ENCODE measurements at places on chromosomes 4 and X.

GRCh38 chr4:141121768-141122454 is 11.4 kb downstream of the RNF150 start:
- DNase-seq: no peak

DNA sequence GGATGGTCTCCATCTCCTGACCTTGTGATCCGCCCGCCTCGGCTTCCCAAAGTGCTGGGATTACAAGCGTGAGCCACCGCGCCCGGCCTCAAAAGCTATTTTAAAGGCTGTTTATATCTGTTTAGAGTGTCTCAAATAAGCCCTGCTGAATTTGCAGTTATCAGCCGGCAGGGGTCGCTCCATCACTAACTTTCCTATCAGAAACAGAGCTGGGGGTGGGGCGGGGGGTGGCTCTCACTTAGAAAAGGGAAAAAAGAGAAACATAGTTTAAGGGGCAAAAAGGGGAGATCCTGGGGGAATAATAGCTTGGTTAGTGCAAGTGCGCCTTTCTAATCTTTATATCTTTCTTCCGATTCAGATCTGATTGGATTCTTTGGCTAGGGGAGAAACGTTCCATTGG is 450.7 kb downstream of the UBE2NL start:
- no peak for DNase-seq

- no peak for DNase-seq
Measured at GRCh38 chr4:21801661-21802385, 146.7 kb downstream of the KCNIP4 start.

- DNase-seq: no peak
Measured at GRCh38 chrX:69297506-69297905, 132.3 kb upstream of the PJA1 start.

DNA sequence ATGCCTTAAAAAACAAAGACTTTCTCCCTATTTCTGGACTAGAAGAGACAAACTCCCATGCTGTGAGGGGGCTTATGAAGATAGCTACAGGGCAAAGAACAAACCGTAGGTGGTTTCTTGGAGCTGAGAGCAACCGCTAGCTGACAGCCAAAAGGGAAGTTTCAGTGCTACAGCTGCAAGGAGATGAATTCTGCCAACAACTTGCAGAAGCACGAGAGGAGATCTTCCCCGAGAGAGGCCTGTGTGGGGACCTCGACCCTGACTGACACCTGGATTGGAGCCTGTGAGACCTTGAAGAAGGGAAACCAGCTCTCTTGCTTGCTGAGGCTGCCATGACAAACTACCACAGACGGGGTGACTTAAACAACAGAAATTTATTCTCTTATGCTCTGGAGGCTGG is 183.8 kb upstream of the VCX3A start:
- no peak for DNase-seq

DNA sequence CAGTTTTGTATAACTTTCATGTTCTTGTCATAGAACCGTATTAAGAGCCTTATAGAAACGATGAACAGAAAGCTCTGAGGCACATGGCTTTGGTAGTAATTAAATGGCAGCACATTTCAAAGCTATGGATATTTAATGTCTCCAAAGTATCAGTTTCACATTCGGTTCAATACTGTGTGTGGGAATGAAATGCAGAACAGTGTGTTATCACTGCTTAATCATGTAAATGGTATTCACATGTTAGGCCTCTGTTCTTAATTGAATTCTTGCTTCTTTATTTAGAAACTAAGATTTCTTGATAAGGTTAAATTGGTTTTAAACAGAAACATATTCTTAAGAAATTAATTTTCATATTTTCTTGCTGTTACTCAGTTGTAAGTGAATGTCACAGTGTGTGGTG is 701.0 kb upstream of the PITX2 start:
- no peak for DNase-seq

DNA sequence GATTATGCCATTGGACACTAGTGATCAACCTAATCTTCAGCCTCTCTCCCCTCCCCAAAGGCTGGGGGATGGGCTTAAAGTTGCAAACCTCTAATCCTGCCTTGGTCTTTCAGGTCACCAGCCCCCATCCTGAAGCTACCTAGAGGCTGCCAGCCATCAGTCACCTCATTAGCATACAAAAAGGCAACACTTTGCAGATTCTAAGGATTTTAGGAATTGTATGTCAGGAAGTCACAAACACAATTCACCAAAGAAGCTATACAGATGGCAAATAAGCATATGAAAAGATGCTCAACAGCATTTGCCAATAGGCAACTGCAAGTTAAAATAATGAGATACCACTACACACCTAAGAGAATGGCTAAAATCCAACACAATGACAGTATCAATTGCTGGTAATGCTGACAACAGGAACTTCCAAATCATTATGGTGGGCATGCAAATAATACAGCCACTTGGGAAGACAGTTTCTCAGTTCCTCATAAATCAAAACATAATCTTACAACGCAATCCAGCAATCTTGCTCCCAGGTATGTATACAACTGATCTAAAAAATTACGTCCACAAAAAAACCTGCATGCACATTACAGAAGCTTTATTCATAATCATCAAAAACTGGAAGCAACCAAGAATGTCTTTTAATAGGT is 9.0 kb upstream of the PIM2 start:
- DNase-seq: no peak

- no peak for DNase-seq
Measured at GRCh38 chr4:187422655-187423054, 572.9 kb upstream of the ZFP42 start.

DNA sequence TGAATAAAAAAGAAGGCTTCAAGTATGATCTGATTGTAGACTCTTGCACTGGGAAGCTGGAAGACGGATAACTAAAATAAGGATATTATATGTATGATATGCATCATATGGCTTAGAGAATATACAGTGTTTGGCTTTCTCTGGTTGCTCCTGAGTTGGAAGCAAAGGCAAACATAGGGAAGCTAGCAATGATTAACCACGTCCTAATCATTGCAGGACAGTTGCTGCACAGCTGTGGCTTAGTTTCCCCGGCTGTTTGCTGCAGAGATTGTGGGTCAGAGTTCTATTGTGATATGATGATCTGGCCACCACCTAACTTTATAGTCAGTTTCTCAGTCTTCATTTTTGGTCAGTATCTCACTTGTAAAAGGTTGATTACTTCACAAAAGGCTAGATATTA is 36.3 kb upstream of the PARM1 start:
- DNase-seq: no peak

DNA sequence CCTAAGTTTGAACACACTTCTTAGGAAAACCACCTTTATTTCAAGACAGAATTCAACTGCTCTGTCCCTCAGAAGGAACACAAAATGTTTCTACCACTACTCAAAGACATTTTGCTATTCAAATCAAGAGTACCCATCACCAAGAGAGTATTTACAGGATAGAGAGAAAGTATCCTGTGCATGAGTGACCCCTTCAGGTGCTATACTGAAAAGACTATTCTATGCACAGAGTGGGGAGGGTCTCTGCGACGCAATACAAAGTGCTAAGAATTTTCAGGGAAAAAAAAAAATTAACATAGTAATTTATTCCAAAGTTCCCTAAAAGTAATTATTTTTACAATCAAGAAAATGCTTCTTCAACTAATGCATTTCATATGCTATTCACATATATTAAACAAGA is 346.4 kb upstream of the FAM241A start:
- DNase-seq: no peak

DNA sequence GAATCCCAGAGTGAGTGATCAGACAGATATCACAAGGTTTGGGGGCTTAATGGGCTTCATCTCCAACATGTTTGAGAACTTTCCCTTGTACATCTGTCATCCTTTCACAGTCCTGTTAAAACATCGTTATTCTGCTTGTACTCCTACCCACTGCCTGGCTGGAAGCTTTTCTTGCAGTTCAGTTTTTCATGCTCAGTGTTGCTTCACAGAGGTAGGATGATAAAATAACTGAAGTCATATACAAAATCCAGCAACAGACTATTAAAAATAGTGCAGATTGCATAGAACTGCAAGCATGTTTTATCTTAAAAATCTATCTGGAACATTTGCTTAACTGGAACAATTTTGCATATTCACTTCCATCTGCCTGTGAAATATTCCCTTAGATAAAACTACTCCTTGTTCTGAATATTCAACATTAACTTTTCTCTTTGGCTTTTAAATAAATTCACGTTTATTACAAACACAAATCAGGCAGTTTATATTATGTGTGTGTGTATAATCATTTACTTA is 579.6 kb upstream of the IGFBP7 start:
- no peak for DNase-seq

GRCh38 chrX:57155171-57155570 is 18.0 kb upstream of the SPIN2A start:
- DNase-seq: no peak

GRCh38 chr4:100461807-100462605 is 55.8 kb downstream of the EMCN start:
- no peak for DNase-seq

- DNase-seq: no peak
Measured at GRCh38 chr4:141706445-141706844, 70.1 kb downstream of the IL15 start.

DNA sequence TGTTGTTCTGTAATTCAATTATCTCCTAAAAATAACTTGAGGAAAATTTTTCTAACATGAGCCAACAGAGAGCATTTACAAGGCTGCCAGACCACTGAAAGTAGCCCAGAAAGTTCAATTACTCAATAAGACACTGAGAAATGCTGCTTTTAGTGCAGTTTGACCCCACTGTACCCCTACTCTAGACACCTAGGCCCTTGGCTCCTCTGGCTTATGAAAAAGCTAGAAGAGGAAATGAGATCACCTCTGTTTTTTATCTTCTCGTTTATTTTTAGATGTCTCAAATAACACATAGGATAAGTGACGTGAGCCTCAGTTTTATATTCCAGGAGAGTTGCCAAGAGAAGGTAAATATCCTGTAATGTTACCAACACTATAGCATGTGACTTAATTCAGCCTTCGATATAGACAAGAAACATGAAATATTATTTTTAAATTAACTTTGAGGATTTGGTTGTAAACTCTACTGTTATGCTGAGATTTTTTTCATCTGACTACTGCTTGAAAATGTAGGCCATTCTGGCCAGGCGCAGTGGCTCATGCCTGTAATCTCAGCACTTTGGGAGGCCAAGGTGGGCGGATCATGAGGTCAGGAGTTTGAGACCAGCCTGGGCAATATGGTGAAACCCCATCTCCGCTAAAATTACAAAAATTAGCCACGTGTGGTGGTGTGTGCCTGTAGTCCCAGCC is 24.4 kb downstream of the TNIP3 start:
- DNase-seq: no peak

DNA sequence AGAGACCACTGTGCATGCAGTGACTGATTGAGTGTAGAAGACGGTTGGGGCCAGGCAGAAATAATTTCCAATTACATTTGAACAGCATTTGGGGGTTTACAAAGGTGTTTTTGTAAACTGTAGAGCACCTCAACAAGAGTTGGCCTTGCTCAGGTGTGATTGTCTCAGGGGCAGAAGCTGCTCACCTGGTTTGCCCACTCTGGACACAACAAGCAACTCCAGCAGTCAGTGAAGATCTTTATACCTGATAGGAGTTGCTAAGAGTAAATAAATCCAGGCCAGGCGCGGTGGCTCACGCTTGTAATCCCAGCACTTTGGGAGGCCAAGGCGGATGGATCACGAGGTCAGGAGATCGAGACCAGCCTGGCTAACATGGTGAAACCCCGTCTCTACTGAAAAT is 221.3 kb downstream of the RAB28 start:
- DNase-seq: no peak

- no peak for DNase-seq
Measured at GRCh38 chr4:79331126-79331876, 5.4 kb upstream of the NAA11 start.

GRCh38 chr4:184961660-184962059 is 56.6 kb upstream of the HELT start:
- no peak for DNase-seq

DNA sequence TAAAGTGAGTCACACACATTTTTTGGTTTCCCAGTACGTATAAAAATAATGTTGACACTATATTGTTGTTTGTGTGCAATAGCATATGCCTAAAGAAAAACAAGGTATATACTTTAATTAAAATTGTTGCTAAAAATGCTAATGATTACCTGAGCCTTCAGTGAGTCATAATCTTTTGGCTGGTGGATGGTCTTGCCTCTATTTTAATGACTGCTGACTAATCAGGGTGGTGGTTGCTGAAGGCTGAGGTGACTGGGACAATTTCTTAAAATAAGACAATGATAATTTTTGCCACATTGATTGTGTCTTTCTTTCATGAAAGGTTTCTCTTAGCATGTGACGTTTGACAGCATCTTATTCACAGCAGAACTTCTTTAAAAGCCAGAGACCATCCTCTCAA is 21.0 kb upstream of the ANXA10 start:
- no peak for DNase-seq

DNA sequence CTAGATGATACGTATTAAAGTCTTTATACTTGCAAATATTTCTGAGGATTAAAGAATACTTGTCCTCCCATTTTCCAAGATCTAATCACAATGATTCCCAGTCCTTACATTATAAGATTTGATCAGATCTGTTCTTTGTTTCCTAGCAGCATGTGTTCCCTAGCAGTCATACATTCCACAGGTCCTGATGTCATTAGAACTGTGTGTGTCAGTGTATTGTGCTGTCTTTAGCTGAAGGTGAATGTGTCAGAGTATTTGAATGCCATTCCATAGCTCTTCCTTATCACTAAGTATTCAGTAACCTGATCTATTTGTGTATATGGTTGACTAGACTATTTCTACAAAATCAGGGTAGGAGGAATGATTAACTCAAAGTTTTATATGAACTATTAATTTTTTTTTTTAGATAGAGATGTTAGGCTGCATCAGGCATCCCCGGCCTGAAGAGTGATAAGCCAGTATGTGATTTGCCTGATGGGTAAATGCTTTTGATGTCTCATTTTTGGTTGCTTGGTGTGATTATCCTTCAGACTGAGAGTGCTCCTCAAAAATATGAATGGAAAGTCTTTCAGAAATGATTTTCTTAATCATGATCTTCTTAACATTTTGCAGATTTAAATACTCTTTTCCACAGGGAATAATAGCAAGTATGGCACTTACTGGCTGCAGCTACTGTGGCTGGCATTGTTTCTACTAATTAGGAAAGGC is 4.4 kb downstream of the ADGRL3 start:
- no peak for DNase-seq

Data from stimulated activated CD8-positive, alpha-beta memory T cell treated with anti-CD3 and anti-CD28 coated beads, Interleukin-7, amount 100 ng/mL, for 4 hours (primary cell).